ENCODE measurements at places on chromosomes 1 and 21.

GRCh38 chr1:5649795-5650194 lies 342.4 kb downstream of the NPHP4 start:
- no peak for DNase-seq

DNA sequence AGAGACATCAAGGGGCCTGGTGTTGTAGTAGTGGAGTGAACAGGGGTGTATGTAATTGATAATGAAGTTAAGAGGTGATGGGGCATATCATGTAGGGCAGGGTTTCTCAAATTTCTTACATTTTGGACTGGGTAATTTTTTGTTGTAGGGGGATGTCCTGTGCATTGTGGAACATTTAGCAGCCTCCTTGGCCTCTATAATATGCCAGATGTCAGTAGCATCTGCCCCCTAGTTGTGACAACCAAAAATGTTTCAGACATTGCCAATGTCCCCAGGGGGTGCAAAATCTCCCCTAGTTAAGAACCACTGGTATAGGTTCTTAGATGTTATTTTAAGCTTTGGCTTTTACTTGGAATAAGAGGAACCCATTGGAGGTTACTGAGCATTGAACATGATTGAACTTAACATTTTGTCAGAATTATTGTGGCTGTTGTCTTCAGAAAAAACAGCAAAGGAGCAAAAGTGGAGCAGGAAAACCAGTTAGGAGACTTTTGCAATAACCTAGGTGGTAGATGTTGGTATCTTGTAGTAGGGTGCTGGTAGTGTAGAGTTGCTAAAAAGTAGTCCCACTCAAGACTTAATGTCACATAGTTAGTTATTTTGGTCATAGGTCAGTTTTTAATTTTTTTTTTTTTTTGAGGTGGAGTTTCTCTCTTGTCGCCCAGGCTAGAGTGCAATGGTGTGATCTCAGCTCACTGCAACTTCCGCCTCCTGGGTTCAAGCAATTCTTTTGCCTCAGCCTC lies 6.2 kb downstream of the ZNF326 start:
- no peak for DNase-seq

- DNase-seq = no peak
Measured at GRCh38 chr1:190595438-190595837, 117.8 kb upstream of the BRINP3 start.

- peak; percentile 18 for DNase-seq
Measured at GRCh38 chr1:161915051-161915503, 108.6 kb downstream of the OLFML2B start.

GRCh38 chr1:145942871-145943270 lies 14.9 kb downstream of the LIX1L start:
- no peak for DNase-seq

GRCh38 chr1:82586473-82586872 lies 785.7 kb downstream of the ADGRL2 start:
- no peak for DNase-seq

GRCh38 chr1:186819126-186819525 lies 9.6 kb upstream of the PLA2G4A start:
- no peak for DNase-seq

- DNase-seq = no peak
Measured at GRCh38 chr1:155703216-155703615, 14.3 kb downstream of the DAP3 start.

GRCh38 chr1:115710859-115711624 lies 57.5 kb downstream of the CASQ2 start:
- DNase-seq = no peak

- no peak for DNase-seq
Measured at GRCh38 chr1:66267201-66267940, 266.6 kb upstream of the SGIP1 start.

- no peak for DNase-seq
Measured at GRCh38 chr1:180937624-180938225, 25.0 kb downstream of the KIAA1614 start.

GRCh38 chr1:78833491-78833890 lies 173.0 kb downstream of the ADGRL4 start:
- DNase-seq = no peak

GRCh38 chr1:162855461-162856150 lies 5.4 kb downstream of the CCDC190 start:
- no peak for DNase-seq

- no peak for DNase-seq
Measured at GRCh38 chr1:212179394-212180076, 105.7 kb upstream of the PPP2R5A start.

GRCh38 chr1:164629971-164630370 lies 71.0 kb downstream of the PBX1 start:
- DNase-seq = no peak

DNA sequence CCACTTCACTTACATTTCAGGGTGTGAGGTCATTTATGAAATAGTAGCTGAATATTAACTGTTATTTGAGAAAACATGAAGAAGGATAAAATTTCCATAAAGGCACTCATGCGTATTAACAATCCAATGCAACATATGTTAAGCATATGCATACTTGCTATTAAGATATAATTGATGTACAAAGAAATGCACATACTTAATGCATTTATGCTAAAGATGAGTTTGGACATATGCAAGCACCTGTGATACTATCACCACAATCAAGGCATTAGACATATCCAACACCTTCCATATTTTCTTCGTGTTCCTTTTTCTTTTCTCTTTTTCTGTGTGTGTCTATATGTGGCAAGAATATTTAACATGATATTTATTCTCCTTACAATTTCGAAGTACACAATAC lies 464.8 kb upstream of the BRINP3 start:
- DNase-seq = no peak

DNA sequence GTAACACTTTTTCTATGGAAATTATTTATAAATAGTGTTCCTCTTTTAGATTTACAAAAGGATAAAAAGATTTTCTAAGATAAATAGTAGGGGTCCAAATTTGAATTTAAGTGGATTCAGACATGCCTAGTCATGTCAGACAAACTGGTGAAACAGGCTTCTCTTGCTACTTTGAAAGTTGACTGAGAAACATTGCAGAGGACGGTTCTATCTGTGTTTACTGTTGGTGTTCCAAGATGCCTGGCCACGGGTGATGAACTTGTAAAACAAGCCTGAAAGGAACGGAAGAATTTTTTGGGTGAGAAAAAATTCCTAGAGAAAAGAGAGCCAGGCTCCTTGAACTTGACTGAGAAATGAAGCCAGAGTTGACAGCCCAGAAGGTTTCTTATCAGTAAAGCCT lies 2.2 kb downstream of the KRTAP19-1 start:
- DNase-seq = no peak

DNA sequence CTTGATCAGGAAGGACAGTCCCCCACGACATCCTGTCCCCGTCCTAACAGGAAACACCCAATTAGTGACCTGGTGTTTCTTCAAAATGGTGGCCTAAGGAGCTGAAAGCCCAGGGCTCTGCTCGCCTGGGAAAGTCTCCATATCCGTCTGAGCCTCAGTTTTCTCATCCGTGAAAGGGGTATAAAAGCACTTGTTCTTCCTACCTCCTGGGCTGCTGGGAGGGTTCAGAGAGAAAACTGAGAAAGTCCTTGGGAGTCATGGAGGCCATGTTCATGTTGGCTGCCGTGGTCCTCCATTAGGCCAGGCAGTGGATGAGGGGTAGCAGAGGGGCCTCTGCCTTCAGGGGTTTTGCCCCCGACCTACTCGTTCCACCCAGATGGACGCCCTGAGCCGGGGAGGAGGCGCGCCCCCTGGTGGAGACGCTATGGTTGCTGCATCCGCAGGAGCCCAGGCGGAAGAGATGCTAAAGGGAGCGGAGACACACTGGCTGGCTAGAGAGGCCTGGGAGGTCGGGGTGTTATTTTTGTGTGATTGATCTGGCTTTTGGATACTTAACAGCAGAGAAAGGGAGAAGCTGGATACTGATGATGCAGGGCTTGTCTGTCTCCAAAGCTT lies 113.5 kb downstream of the PRDM2 start:
- DNase-seq = peak; percentile 64

GRCh38 chr1:110196917-110197765 lies 13.0 kb upstream of the KCNC4 start:
- DNase-seq = peak; percentile 55

DNA sequence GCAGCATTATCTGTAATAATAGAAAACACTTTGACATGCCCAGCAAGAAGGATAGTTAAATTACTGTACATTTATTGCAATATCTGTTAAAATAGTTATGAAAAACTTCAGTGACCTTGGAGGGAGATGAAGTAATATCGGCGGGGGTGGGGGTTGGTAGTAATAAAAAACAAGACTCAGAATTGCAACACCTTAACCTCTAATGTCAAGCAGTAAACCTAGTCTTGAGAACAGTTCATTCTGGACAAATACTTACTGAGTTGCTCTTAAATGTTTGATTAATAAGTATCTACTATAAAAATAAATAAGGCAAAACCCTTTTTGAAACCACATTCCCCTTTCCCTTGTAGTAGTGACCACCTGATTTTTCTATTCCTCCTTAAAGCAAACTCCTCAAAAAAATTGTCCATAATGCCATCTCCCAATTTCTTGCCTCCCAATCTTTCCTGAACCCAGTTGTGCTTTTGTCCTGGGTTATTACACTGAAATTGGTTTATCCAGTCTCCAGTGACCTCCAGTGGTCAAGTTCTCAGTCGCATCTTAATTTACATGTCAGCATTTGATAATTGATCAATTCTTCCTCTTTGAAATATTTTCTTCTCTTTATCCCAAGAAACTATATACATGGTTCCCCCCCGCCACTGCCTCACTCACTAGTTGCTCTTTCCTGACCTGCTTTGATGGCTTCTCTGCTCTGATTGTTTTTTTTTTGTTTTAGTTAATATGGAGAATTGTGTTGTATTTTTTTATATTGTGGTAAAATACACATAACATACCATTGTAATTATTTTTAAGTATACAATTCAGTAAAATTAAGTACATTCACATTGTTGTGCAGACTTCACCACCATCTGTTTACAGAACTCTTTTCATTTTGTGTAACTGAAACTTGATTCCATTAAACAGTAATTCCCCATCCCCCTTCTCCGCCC lies 36.8 kb downstream of the RAP1A start:
- no peak for DNase-seq

DNA sequence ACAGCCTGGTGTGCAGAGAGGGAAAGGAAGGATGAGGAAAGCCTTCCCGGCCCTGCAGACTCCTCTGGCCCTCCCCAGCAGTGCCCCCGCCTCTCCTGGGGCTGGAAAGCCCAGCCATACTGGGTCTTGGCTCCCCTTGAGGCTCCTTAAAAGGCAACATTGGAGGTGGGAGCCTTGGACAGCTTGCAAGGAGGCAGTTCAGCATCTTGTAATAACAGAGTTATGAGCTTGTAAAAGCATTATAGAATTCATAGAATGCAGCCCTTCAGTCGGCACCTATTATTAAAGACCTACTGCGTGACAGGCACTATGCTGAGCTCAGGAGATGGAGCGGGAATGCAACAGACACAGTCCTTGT lies 4.2 kb downstream of the TINAGL1 start:
- no peak for DNase-seq

- no peak for DNase-seq
Measured at GRCh38 chr1:206144605-206145004, 27.4 kb upstream of the AVPR1B start.

DNA sequence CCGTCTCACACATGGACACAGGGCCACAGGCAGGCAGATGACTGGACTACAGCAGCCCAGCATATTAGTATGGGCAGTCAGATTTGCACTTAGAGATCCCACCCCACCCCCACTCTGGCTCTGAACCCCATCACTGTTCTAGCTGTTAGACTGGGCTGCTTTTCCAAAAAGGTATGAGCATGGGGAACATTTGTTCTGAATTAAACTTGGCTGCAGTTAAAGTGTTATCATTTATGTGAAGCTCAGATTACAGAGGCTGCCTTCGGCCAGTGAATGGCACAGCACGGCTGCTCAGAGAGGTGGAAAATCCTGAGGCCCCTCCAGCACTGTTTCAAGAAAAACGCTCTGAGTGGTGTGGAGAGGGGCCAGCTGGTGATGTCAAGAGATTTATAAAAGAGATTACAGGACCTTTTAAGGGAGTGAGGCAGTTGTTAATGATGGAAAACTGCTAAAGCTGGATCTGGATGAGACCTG lies 6.9 kb upstream of the NOS1AP start:
- no peak for DNase-seq

DNA sequence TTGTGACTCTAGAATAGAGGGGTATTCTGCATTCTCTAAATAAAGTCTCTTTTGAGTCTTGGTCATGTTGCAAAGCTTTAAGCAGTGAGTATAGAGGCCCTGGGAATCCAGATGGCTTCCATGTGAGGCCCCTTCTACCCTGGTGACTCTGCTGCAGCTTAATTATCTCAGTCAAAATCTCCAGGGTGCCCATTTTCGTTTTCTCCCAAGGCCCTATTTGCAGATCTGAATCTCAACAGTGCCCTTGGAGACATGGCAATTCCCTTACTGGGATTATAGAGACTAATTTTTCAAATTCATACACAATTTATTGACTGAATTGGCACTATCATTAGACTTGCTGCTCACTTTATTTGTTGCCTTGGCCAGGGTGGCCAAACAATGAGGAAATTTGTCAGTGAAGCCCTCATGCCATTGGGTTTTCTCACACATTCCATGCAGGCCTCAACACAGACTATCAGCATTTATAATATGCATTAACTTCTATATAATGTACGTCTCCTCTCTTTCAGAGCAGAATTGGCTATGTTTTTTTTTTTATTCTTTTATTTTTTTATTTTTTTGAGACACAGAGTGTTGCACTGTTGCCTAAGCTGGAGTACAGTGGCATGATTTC lies 35.1 kb downstream of the PROX1 start:
- DNase-seq = no peak

DNA sequence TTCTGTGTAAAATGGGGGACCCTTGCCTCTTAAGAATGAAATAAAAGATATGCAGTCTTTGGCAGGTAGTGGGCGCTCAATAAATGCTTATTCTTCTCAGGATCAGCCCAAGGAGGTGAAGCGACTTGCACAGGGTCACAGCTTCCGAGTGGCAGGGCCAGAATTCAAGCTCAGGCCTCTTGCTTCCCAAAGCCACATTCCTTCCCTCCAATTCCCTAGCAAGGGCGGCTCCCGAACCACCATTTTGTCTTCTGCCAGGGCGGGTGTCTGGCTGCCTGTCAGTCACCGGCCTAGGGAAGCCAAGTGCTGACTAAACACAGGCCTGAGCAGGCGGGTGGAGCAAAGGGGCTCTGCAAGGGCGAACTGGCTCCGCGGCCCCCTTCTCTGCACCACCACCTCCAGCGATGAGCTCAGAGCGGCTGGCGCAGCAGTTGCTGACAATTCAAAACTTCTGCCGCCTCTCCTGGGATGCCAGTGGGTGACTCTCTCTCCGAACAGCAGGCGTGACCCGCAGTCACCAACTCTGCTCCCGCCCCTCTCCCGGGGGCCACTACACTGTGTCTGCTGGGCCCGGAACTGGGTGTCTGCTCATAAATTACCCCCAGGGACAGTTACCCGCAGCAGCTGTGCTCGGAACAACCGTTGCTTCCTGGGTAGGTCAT lies 10.8 kb downstream of the GPR3 start:
- DNase-seq = no peak

Measured in activated naive CD4-positive, alpha-beta T cell treated with Interleukin-2 at 50 U/mL for 16 hours (primary cell).